ENCODE measurements at places on chromosomes 7 and 10. TPM values are rescaled to one million over a fixed set of nuclear protein-coding genes. Genes with fewer than 3 reads are reported as not detected.

GRCh38 chr7:584122-584465 lies 64.4 kb upstream of the PDGFA start:
- H3K27ac ChIP-seq: peak overlapping the region; percentile 50
- no peaks in the 10 kb centered on the region for H3K27me3 ChIP-seq
- peak; percentile 94 for DNase-seq
- no peaks in the 10 kb centered on the region for H3K36me3 ChIP-seq
- peaks cover 22% of the 10 kb centered on the region for H3K4me1 ChIP-seq

- no peak overlapping the region for H3K4me3 ChIP-seq
- no peaks in the 10 kb centered on the region for H3K27me3 ChIP-seq
- no peak overlapping the region for H3K27ac ChIP-seq
- no peaks in the 10 kb centered on the region for H3K4me1 ChIP-seq
These were observed 37.3 kb upstream of the SEMA3D start for GRCh38 chr7:85224171-85224570.

DNA sequence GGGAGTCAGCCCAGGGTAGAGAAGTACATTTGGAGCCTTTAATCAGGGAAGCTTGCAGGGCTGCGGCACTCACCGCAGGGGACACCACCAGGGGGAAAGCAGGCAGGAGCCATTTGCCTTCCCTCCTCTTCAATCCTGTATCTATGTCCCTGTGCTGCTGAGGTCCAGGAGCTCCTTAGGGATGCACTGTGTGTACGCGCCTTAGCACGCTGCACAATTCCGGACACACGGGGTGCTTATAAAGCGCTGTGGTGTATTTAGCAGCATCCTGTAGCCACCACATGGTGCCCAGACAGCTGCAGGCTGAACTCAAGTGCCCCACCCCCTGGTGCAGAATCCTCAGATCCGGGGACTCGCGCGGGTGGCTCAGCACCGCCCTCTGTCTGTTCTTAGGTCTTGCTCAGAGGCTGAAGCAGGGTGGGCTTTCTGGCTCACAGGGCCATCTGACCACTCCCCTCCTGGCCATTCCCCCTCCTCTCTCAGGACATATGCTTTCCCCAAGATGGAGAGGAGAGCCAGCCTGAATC lies 421.4 kb downstream of the SDK1 start:
- H3K36me3 ChIP-seq: no peaks in the 10 kb centered on the region
- H3K4me3 ChIP-seq: no peak overlapping the region
- H3K27me3 ChIP-seq: no peaks in the 10 kb centered on the region
- no peak for DNase-seq
- no peak overlapping the region for H3K27ac ChIP-seq
- H3K4me1 ChIP-seq: no peaks in the 10 kb centered on the region

GRCh38 chr7:51244053-51244452 lies 72.6 kb downstream of the COBL start:
- no peaks in the 10 kb centered on the region for H3K36me3 ChIP-seq
- no peak for DNase-seq
- no peak overlapping the region for H3K27ac ChIP-seq
- no peak overlapping the region for H3K4me3 ChIP-seq

DNA sequence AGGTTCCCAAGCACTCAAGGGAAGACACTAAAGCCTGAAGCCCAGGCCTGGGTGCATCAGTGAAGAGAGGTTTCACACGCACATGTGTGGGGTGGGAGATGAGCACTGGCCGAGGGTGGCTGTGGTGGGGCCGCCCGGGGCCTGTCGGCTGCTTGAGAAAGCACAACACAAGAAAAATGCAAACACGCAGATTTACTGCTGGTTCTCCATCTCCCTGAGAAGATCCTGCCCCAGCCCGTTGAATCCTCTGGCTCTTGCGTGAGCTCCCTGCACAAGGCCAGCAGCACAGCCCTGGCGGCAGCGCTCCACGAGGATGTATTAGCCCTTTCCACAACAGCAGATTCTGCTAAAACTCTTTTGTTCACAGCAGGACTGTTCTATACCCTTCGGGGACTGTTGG lies 6.2 kb downstream of the ZNF511 start:
- no peak overlapping the region for H3K4me3 ChIP-seq
- no peak for DNase-seq
- H3K36me3 ChIP-seq: peaks cover 26% of the 10 kb centered on the region
- peaks cover 14% of the 10 kb centered on the region for H3K4me1 ChIP-seq
- H3K27me3 ChIP-seq: no peaks in the 10 kb centered on the region
- no peak overlapping the region for H3K27ac ChIP-seq

FAM25G gene
- total RNA-seq: not detected

All from natural killer cell (primary cell).